ENCODE measurements at places on chromosomes 2 and 18. TPM values are rescaled to one million over a fixed set of nuclear protein-coding genes. Genes with fewer than 3 reads are reported as not detected.

Gene DQX1
- not detected for total RNA-seq

Gene OTX1
- total RNA-seq, result not detected

Gene CYBRD1
- 319 TPM for total RNA-seq

Gene CD28
- not detected for total RNA-seq

Gene RFTN2
- 16.2 TPM for total RNA-seq

Gene NT5C1B
- total RNA-seq, result 0.10 TPM

Gene CAPG
- total RNA-seq, result 50.4 TPM

Gene RGPD5
- 11.5 TPM for total RNA-seq

Gene CHAC2
- total RNA-seq, result 0.34 TPM

Gene MEIS1
- total RNA-seq, result 8.1 TPM

Gene ZBTB7C
- total RNA-seq, result 0.29 TPM

Gene LYG1
- total RNA-seq, result not detected

Gene CDH19
- total RNA-seq, result 53.5 TPM
